Stimulated activated CD8-positive, alpha-beta memory T cell treated with anti-CD3 and anti-CD28 coated beads, Interleukin-2, amount 100 ng/mL, for 48 hours (primary cell): ENCODE measurements at places on chromosomes 7 and 10.

DNA sequence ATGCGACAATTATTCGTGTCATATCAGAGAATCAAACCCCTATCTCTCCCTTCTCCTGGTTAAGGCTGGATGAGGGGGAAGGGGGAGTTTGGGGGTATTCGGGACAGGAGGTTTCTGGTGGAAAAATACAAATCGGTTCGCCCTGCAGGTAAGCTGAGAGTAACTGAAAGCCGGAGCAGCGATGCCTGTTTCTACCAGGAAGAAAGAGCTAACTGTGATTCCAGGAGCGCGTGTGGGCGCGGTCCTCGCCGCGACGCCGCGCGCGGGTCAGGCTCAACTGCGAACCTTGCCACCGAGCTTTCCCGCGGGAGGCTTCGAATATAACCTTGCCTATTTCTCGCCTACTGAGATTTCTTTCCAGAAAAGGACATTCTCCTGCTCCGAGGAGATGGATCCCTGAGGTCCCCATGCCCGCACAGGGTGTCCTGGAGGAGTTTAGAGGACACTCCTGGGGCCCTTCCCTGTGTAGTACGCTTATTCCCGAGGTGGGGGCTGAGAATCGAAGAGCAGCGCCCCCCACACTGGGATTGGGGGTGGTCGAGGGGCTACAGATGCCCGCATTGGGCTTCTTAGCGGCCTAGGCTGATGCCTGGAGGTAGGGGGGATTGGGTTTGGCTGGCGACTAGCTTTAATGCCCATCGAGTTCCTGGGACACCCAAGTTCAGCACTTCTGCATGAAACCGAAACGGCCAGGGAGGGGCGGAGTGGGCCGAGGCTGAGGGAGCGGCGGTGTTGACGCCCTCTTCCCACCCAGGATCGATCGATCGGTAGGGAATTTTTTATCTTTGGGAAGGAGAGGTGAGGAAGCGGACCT, 13.0 kb upstream of the DLX6 start:
- DNase-seq, result no peak

GRCh38 chr10:18303851-18304801, 163.9 kb downstream of the CACNB2 start:
- no peak for DNase-seq

GRCh38 chr10:127534496-127534895, 14.6 kb upstream of the NPS start:
- no peak for DNase-seq

DNA sequence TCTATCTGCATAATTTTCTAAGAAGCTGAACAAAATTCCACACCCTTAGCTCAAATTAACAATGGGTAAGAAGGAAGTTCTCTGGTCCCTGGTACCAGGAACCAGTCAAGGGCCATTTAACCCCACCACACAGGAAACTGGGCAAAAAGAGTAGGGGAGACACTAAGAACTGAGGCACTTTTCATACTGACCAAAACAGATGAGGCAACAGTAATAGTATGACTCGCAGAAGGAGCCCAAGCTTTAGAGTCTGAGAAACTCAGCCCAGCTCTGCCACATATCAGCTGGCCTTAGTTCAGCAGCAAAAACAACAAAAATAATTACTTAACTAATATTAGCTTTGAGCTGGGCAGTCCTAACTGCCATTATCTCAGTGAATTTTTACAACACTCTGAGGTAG, 221.2 kb downstream of the FAM107B start:
- no peak for DNase-seq

GRCh38 chr7:43454936-43455518, 127.9 kb upstream of the STK17A start:
- DNase-seq, result no peak

GRCh38 chr10:127762925-127763324, 25.9 kb downstream of the FOXI2 start:
- no peak for DNase-seq

DNA sequence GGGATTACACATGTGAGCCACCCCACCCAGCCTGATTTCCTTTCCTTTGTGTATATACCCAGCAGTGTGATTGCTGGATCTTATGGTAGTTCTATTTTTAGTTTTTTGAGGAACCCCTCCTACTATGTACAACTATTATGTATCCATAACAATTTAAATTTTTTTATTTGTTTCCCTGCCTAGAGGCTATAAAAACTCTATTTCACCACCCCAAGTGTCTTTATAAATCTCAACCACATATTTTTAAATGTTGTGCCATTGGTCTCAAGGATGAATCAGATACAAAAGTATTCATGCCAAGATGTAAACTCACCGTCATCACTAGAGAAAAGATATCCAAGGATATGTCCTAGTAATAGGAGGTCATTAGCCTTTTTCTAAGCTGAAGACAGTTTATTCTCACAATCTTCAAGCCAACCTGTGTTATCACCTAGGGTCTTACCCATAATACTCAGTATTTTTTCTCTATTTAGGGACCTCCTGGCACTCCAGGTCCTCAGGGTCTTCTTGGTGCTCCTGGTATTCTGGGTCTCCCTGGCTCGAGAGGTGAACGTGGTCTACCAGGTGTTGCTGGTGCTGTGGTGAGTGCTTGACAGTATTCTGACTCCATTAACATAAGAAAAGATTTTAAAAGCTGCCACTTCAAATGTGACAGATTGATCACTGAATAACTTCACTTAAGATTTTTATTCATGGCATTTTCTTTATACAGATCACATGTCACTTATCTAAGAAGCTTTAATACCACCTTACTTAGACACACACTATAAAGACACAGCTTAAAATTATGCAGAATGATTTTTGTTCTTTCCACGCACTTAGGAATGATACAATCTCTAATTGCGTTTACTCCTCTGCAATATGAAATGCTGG, 29.4 kb downstream of the COL1A2 start:
- DNase-seq, result no peak

GRCh38 chr10:30373596-30374327, 24.7 kb upstream of the MTPAP start:
- no peak for DNase-seq

DNA sequence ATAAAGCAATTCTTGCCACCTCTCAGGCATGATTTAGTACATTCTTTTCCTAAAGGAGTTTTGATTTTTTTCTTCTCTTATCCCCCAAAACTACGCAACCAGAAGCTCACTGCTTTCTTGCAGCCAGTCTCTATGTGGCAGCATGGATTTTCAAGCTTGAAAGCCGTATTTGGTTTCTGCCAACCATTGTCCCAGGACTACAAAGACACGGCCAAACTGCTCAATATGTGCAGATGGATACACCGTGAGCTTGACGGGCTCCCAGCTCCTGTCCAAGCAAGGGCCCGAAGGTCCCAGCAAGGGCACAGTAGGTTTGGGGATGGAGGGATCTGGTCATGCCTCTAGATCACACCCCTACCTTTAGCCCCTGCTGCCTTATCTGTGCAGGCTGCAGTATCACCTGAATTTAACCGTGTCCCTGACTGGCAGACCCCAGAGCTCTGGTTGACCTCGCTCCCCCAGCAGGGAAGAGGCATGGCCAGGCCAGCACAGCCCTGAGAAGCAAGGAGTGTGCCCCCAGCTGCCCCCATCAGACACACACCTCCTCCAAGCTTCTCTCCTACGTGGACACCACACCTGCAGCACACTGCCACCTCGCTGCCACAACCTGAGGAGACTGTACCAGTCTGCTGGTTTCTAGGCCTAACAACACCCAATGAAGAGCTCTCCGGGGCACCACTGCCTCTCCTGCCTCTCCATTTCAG, 86.8 kb downstream of the COBL start:
- DNase-seq, result no peak

DNA sequence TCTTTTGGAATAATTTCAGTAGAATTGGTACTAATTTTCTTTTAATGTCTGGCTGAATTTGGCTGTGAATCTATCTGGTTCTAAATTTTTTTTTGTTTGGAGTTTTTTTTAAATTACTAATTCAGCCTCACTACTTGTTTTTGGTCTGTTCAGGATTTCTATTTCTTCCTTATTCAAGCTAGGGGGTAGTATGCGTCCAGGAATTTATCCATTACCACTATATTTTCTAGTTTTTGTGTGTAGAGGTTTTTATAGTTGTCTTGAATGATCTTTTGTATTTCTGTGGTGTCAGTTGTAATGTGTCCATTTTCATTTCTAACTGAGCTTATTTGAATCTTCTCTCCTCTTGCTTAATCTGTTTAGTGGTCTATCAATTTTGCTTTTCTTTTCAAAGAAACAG, 48.9 kb upstream of the ICA1 start:
- no peak for DNase-seq

DNA sequence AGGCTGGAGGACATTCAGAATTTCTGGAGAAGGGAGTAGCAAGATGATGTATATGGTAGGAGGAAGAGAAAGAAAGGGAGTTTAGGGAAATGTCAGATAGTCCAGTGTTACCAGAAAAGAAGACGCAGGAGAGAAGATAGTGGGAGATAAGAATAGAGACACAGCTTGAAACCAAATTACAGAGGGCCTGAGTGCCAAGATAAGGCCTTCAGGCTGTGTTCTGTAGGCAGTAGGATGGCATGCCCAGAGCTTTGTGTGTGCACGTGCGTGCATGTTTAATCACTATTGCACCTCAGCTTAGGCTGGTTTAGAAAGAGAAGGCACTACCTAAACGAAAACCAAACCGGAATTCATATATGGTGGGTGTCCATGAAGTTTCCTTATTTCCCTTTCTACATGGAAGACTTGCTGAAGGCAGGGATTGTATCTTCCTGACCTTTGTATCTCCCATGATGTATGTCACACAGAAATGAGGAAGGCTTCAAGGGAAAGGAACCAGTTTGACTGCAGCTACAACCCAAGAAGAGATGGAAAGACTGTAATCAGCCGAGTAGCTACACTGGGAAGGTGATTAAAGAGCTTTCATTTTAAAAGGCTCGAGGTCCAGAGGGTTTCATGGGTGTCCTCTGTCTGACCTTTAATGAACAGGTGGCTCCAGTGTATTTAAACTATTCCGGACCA, 35.8 kb upstream of the BHLHA15 start:
- no peak for DNase-seq

DNA sequence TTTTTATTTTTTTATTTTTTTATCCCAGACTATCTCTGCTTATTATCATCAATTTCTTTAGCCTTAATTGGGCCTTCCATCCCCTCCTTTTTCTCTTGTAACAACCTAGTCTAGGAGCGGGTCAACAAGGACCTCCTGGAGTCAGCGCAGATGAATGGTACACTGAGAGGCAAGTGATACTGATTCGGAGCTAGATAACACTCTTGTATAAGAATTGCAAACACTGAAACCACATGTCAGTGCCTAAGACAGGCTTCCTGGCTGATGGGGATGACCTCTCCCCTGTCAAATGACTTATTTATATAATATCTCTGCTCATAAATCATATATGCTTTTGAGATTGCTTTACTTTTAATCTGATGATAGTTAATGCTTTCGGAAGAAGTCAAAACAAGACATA, 22.7 kb downstream of the BPGM start:
- DNase-seq, result no peak
